ENCODE measurements at places on chromosomes 16 and 17.

DNA sequence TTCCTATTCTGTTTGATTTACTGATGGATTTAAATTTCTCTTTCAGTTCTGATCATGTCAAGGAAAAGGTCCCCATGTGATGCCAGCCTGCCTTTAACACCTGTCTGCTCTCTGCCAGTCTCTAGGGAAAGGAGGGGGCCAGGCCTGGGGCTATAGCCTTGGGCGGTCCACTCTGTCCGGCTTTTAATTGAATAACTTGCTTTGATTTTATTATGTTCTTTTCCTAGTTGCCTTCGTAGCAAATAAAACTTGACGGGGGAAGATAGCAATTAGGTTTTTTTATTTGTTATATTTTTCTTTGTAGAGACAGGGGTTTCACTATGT lies 47.6 kb downstream of the ABAT start:
- DNase-seq = no peak

GRCh38 chr17:73936908-73937627 lies 266.4 kb upstream of the RPL38 start:
- DNase-seq = no peak

DNA sequence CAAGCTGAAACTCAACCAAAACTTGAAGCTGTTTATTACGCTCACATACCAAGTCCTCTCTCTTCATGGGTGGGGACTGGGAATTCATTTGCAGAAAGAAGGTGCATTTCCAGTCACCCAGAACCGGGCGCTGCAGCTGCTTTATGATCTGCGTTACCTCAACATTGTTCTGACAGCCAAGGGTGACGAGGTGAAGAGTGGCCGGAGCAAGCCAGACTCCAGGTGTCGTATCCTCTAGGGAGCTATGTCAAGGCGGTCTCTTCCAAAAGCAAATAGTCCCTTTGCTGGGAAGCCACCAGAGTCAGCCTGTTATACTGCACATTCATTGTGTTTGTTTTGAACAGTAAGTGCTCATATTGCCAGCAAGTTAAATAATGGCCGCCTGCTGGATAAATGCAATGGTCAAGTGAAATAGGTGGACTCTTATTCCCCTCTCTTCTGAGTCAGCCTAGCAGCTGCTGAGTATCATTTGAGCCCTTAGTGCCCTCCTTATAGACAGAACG lies 12.7 kb downstream of the COG1 start:
- DNase-seq = no peak

DNA sequence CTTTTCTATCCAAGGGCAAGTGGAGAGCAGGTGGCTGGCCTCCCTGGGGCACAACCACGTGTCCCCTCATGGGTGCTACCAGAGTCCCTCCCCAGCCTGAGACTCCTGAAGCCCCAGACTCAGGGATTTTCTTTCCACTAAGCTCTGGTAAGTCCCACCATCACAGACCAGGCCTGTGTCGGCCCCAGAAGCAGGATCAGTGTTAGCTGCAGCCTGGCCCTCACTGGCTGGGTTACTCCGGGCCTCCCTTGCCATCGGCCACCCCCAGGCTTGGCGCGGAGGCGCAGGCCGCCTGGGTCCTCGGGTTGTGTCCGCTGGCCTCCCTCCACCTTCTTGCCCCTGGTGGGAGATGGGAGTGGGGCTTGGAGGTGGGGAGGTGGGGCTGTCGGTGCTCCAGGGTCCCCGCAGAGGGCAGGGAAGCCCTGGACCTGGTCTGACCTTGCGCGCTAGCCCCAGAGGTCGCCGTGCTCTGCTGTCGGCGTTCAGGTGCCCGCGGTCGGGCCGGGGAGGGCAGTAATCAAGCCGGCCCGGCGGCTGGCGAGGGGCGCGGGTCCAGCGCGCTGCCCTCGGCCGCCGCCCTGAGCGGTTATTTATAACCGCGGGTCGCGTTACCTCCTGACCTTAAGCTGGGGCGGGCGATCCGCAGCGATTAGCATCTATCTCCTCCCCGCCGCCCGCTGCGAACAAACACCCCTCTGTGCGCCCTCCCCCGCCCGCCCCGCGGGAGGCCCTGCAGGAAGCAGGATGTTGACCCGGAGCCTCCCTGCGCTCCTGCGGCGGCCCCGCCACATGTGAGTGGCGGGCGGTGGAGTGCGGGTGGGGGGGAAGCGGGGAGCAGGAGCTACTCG lies 78.1 kb upstream of the TOB1 start:
- no peak for DNase-seq

GRCh38 chr16:19700319-19700781 lies 17.7 kb downstream of the KNOP1 start:
- peak; percentile 58 for DNase-seq

- no peak for DNase-seq
Measured at GRCh38 chr17:59328601-59329000, 2.9 kb upstream of the YPEL2 start.

- DNase-seq = no peak
Measured at GRCh38 chr17:4136373-4136772, 6.5 kb downstream of the ZZEF1 start.

GRCh38 chr16:1920727-1921171 lies 2.5 kb upstream of the HS3ST6 start:
- DNase-seq = no peak

- no peak for DNase-seq
Measured at GRCh38 chr17:42429726-42430447, 6.8 kb upstream of the CAVIN1 start.

DNA sequence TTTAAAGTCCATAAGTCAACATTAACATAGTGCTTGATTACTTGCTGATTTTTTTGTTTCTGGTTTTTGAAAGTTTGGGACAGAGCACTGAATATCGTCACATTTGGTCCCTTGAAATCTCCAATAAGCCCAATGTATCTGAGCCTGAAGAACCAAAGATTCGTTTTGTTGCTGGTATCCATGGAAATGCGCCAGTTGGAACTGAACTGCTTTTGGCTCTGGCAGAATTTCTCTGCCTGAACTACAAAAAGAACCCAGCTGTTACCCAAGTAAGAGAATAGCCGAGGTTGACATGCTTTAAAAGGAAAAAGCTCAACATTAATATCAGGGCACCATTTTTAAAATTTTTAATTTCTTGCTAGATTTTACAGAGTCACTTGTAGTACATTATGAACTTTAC lies 27.7 kb upstream of the GOSR1 start:
- DNase-seq = no peak

DNA sequence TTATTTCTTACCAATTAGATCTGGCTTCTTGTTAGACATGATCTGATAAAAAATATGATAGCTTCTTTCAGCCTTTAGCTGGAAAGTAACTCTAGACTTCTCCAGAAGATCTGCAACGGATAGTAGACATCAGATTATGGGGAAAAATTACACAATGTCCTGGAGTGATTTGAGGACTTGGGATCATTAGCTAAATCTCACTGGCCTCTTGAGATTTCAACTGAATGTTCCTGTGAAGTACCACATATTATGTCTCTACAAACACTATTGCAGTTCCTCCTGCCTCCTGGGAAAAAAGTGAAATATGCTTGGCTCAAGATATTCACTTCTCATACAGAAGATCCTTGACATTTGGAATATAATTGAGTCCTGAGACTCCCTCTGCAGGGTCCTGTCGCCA lies 5.5 kb downstream of the MYH1 start:
- no peak for DNase-seq

- DNase-seq = no peak
Measured at GRCh38 chr16:78502812-78503350, 403.4 kb downstream of the WWOX start.

DNA sequence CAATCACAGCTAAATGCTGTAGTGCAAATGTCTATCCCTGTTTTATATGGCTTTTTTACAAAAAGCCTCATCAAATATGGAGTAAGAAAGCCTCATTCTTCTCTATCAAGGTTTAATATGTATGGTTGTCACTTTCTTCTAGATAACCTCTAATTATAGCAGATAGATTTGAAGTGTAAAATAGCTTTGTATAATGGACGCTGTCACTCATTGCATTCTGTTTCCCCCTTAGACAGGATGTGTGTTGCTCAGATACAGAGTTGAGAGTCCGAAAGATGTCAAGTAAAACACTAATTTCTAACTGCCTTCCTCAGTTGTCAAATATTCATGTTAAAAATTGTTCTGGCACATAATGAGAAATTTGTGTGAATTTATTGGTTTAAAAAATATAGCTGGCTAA lies 88.0 kb downstream of the NLK start:
- no peak for DNase-seq

DNA sequence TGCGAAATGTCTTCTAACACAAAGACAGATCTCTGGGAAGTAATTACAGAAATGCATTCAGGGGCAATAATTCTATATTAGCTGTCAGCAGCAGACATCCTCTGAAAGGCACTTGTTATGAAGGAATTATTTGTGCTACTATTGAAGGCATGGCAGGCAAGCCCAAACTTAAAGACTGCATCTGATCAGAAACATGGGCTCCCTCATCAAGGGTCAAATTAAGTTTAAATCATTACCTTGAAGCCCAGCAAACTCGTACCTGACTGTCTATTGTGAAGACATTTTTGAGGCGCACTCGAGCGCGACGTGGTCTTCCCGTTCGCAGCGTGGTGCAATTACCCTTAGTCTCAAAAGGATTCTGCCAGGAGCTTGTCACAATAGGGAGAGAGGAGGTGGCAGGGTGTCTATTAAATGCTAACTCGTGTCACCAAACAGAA lies 110.6 kb downstream of the ZNF423 start:
- no peak for DNase-seq

GRCh38 chr16:56108724-56109123 lies 82.6 kb upstream of the GNAO1 start:
- DNase-seq = no peak

- DNase-seq = no peak
Measured at GRCh38 chr16:89071686-89072547, 21.7 kb upstream of the ACSF3 start.

GRCh38 chr16:79847101-79847500 lies 246.6 kb upstream of the MAF start:
- no peak for DNase-seq

DNA sequence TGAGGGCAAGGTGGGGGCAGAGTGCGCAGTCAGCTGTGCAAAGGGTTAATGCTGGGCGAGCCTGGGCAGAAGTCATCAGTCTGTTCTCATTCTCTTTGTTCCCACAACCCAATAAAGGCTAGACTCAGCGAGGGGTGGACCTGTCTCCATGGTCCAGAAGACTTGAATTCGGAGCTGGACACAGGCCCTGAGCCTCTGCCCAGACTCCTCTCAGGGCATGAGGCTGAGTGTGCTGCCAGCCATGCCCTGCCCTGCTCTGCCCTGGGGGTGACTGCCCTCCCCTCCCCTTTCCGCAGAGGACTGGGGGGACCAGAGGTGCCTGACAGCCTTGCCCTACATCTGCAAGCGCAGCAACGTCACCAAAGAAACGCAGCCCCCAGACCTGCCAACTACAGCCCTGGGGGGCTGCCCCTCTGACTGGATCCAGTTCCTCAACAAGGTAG lies 54.5 kb downstream of the MRC2 start:
- DNase-seq = no peak

DNA sequence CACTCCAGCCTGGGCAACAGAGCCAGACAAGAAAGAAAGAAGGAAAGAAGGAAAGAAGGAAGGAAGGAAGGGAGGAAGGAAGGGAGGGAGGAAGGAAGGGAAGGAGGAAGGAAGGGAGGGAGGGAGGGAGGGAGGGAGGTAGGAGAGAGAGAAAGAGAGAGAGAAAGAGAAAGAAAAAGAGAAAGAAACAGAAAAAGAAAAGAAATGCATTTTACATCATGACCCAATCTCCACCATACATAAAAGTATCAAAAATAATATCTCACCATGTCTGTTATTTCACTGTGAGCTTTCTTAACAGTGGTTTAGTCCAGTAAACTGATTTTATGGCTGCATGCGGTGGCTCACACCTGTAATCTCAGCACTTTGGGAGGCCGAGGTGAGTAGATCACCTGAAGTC lies 70.0 kb downstream of the CYTH1 start:
- no peak for DNase-seq

GRCh38 chr17:43434902-43435319 lies 36.1 kb downstream of the ARL4D start:
- peak; percentile 87 for DNase-seq

DNA sequence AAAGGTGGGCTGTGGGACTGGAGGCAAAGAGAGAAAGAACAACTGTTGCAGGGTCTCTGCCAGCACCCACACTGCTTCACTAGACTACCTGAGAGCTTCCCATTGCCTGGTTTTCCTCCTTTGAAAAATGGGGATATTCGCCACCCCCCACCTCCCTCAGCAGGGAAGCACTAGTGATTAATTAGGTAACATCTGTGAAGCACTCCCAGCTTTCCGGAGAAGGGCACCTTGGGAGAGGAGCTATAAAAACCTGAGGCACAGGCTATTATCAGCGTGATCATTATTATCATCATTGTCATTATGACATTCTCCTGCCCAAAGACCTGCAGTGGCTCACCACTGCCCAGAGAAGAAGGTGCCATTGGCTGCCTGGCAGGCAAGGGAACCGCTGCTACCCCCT lies 83.5 kb downstream of the XYLT1 start:
- DNase-seq = no peak

- DNase-seq = no peak
Measured at GRCh38 chr16:53805113-53805512, 101.2 kb downstream of the FTO start.

- no peak for DNase-seq
Measured at GRCh38 chr17:34447406-34447805, 84.4 kb upstream of the CCL1 start.

- DNase-seq = no peak
Measured at GRCh38 chr16:21206550-21206949, 4.8 kb downstream of the ZP2 start.

DNA sequence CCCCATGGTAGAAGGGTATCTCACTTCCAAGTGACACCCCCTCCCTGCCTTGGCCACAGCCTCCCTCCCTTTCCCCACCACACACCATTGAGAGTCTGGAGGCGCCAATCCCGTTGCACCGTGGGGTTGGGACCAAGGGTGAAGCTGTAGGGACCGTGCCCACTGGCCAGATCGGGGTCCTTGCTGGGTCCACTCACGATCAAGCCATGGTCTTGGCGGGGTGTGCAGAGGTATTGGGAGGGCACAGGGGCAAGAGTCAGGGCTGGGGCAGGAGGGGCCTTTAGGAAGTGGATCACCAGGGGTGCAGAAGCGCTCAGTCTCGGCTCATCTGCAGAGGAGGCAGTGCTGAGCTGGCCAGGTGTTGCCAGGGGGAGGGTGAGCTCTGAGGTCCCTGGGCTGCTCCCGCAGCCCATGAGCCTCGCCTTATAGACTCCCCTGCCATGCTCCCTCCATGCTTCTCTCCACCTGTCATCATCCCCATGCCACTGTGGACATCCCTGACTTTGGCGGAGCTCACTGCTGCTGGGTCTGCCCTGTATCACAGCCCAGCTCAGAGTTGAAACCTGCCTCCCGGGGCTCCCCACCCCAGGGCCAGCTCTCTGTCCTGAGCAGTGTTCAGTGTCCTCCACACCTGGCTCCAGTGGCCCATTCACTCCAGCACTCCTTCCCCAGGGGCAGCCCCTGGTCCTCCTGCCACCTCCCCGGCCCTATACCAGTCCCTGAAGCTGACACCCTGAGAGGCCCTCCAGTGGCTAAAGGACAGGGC lies 8.3 kb downstream of the CDH16 start:
- DNase-seq = no peak

DNA sequence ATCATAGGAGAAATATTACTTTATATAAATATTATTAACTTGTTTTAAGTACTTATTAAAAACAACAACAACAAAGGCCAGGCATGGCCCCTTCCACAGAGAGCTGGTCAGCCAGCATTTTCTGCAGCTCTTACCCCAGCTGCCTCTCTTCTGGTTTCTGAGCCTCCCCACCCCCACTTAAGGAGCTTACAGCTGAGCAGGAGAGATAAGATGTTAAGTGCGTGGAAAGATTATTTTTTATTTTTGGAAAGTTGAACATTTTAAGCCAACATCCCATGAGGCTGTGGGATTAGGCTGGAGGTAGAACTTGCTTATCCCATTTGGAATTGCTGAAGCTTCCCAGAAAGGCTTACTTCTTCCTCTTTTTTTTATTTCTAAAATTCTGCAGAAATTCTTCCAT lies 401.2 kb downstream of the SEC14L1 start:
- no peak for DNase-seq
